ENCODE measurements at places on chromosomes 2 and 18.

- DNase-seq, result no peak
These were observed 80.9 kb downstream of the GALNT1 start for GRCh38 chr18:35662293-35663062.

DNA sequence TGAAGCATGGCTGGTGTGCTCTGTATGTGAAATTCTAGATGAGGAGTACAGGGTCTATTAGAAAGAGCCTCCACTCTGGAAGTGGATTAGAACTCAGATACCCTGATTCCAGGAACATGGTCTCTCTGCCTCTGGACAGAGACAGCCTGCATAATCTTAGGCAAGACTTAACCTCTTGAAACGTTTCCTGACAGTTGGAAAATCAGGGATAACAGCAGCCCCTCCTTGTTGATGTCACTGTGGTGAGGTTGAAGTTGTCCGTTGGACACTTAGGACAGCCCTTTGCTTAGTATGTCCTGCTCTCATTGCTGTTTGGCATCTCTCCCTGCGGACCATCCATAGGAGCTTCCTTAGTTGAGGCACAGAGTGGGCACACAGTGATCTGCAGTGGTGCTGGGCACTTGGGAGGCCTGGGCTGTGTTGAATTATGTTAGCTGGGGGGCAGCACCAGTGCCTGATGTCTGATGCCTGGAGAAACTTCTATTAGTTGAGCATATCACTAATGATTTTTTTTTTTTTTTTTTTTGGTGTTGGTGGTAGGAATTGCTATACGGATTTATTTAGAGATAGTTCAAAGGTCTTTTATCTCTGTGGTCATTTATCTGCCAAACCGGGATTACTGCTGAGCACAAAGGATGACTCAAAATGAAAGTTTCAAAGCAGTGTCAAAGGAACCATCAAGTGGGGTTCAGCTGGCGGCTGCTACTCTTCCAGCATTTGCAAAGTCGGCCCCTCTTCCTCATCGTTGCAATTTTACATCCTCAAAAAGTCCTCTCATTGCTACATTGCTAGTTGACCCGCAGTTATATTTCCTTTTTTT, 28.8 kb downstream of the SETBP1 start:
- DNase-seq, result no peak

GRCh38 chr18:35827275-35827902, 145.1 kb upstream of the RMP24 start:
- no peak for DNase-seq

DNA sequence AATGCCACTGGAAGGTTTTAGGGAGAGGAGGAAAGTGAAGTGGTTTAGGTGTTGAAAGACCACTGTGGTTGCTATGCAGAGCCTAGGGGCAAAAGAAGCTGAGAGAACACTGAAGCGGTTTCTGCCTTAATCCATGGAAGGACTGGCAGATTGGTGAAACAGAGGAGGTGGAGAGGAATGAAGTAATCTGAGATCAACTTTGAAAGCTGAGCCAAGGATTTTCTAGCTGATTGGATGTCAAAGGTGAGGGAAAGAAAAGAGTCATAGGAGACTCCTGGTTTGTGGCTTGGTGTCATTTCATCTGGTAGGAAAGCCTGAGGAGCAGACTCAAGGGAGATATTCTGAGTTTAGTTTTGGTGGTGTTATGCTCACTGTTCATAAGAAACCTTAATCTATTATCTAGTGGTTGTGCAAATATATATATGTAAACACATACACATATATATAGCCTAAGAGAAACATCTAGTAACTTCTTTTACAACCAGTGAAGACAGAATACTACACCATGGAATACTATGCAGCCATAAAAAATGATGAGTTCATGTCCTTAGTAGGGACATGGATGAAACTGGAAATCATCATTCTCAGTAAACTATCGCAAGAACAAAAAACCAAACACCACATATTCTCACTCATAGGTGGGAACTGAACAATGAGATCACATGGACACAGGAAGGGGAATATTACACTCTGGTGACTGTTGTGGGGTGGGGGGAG, 134.1 kb upstream of the CREB1 start:
- DNase-seq, result peak; percentile 35

DNA sequence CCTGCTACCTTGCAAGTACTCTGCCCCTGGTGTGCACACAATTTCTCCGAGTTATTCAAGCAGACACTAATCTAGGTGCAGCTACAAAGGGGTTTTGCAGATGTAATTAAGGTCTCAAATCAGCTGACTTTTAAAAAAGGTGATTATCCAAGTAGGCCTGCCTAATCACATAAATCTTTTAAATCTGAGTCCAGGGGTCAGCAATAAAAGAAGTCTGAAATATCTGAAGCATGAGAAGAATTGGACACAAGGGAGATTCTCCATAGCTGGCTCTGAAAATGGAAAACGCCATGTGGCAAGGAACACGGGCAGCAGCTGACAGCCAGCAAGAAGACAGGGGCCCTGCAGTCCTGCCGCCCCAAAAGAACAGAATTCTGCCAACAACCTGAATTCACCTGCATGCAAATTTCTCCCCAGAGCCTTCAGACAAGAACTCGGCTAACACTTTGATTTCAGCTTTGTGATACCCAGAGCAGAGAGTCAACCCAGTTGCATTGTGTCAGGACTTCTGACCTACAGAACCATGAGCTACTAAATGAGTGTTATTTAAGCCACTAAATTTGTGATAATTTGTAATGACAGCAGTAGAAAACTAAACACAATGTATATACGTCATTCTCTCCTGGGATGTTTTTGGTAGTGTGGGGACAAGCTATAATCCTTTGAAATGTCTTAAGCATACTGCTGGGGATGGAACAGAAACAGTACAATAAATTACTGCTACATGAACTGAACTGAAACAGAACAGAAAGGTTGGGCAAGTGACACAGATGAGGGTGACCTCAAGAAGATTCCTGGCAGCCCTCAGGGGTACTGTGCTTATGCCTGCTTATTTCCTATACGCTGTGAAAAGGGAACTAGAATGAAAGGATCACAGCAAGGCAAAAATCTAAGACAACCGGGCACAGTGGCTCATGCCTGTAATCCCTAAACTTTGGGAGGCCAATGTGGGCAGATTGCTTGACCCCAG, 3.2 kb downstream of the INO80C start:
- DNase-seq, result no peak

DNA sequence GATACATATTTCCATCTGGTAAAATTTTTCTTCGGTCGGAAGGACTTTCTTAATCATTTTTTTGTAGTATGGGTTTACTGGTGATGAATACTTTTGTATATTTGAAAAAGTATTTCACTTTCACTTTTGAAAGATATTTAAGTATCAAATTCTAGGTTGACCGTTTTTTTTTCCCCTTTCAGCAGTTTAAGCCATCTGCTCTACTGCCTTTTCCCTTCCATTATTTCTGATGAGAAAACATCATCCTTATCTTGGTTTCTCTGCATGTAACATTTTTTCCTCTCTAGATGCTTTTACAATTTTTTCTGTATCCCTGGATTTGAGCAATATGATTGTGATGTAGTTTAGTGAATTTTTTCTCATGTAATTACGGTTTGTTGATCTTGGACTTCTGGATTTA, 87.0 kb downstream of the MTX2 start:
- no peak for DNase-seq

GRCh38 chr2:183740241-183740640, 616.0 kb downstream of the NUP35 start:
- peak; percentile 40 for DNase-seq

DNA sequence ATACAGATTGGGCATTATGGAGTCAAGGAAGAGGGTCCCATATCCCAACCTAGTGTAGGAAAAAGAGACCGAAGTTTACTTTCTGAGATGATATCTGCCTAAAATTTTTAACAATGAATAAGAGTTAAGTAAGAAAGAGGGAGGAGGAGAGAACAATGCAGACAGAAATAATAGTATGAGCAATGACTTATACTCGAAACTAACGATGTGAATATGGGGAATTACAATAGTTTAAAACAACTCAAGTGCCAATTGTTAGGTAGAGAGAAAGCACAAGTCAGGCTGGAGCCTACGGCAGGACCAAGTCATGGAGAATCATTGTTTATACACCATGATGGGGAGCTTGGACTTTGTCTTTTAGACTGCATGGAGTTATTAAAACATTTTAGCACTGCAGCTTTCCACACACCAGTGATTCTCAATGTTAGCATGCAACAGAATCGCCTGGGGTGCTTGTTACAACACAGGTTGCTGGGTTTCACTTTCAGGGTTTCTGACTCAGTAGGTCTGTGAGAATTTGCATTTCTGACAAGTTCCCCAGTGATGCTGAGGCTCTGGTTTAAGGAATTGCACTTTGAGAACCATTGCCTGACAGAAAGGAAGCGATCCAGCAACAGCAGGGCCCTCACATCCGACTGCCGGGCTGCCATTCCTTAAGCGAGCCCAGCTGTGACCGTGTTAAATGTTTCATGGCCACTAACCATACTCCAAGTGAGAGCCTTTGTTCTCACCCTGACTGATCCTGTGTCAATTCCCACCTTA, 511.2 kb downstream of the DCDC2C start:
- DNase-seq, result no peak

DNA sequence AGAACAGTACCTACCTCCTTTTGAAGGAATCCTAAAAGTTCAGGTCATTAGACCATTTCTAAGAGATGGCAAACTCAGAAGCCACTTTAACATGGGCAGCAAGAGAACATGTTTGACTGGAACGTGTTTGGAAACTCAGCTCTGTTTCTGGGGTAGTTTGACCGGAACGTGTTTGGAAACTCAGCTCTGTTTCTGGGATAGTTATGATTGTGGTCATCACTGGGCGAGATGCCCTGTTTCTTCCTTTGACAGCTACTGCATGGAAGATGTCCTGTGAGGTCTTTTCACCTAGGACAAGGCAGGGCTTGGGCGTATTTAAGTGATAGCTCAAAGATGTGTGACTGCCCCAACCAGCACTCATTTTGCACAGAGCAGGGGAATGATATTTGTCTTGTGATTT, 19.9 kb upstream of the SERPINB13 start:
- DNase-seq, result no peak

DNA sequence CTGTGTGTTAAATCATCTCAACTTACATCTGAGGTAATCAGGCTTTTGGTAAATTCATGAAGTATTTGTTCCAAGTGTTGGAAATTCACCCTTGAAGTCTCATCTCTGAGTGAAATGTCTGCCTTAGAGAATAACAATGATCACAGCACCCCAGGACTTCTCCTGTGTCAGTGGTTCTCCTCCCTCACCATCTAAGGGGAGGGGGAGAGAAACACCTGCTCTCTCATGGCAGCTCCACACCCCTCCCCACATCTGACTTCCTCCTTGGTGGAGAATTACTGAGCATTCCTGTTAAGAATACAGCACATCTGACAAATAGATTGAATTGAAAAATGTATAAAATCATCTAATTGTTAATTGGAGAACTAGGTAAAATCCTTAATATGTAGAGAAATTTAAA, 532.1 kb downstream of the RNF144A start:
- DNase-seq, result no peak

GRCh38 chr2:117994729-117995128, 19.1 kb downstream of the CCDC93 start:
- no peak for DNase-seq

DNA sequence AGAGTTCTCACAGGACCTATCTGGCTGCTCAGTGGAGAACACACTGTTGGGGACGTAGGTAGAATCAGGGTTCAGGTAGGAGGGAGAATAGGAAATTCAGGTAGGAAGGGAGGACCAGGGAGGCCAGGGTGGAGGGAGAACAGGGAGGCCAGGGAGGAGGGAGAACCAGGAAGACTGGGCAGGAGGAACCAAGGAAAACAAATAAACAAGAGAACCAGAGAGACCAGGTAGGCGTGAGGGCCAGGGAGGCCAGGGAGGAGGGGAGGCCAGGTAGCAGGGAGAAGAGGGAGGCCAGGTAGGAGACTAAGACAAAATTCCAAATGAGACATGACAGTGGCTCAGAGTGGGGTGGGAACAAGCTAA, 337.6 kb downstream of the EIPR1 start:
- DNase-seq, result no peak

- no peak for DNase-seq
These were observed 12.0 kb downstream of the MEIS1 start for GRCh38 chr2:66446941-66447340.

DNA sequence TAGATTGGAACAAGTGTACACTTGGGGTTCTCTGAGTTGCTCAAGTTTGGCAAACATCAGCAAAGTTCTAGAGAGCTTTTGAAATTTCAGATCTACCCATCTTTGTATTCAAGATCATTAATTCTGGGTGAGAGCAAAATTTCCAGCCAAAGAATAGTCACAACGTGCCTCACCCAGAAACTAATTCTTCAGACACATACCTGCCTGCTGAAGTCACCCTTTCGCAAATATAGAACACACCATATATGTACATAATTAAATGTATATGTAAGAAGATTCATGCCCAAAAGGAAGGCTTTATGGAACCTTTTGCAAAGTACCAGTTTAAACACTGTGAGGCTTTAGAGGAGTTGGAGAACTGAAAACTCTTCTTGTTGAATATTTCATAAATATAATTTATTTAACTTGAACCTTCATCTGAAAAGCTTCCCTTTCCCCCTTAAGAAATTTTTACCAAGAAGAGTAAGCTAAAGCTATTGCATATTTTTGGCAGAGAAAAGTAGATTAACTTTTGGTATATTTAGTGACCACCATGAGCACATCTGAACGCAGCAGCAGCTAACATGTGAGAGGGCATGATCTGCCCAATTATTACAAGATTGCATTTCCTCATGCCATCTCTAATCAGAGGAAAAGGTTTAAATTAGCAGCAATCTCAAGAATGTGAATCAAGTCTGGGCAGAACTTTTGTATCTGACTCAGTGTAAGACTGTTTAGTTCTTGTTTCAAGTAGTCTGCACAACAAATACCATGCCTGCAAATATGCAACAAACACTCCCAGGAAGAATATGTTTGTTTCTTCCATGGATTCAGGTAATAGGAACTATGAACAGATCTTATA, 8.2 kb downstream of the RND3 start:
- DNase-seq, result no peak

DNA sequence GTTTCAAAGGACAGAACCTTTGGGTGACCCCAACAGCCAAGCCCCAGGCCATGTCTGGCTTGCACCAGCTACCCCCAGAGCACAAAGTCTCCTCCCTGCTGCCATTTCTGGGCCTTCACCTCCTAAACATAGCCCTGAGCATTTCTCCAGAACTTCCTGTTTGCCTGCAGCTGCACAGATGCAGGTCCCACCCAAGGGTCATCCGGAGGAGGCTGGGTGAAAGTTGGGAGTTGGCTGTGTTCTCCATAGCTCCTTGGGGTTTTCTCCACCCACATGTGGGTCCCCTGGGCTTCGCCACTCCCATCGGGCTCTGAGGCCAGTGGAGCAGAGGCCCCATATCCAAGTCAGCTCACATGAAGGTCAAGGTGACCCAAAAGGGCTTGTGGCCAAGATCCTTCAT, 4.3 kb downstream of the TNP1 start:
- DNase-seq, result no peak

DNA sequence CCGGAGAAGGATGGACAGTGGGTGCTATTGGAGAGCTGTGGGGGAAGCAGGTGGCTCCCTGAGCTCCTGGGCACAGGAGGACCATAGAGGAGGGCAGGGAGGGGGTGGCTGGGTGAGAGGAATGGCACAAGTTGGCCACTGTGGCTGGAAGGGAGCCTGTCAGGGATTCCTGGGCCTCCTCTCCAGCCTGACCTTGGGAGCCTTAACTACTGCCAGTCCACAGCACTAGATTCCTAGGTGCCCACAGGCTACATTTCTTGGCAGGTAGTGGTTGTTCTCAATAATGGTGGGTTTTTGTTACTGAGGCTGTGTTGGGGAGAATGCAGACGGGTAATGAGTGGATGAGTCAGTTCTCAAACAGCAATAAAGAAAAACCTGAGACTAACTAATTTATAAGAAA, 26.0 kb downstream of the EFHD1 start:
- no peak for DNase-seq
